Iris pigment epithelial cell (primary cell): ENCODE measurements at places on chromosomes 12 and 14.

DNA sequence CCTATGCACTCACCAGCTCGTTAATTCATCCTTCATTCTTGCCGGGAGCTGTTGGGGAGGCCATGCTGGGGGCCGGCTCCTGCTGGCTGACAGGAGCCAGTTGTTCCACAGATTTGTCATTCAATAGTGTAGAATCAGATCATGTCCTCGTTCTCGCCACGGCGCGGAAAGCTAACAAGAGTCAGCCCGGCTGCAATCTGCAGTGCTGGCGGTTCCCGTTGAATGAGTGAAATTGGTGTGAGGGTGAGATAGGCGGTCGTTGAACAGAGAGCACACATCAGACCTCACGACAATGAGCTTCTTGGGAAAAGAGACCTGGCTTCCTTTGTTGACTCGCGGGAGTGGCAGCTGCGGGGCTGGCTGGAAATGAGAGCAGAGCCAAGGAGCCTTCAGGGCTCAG lies 57.5 kb downstream of the KIF26A start:
- no peak for DNase-seq

DNA sequence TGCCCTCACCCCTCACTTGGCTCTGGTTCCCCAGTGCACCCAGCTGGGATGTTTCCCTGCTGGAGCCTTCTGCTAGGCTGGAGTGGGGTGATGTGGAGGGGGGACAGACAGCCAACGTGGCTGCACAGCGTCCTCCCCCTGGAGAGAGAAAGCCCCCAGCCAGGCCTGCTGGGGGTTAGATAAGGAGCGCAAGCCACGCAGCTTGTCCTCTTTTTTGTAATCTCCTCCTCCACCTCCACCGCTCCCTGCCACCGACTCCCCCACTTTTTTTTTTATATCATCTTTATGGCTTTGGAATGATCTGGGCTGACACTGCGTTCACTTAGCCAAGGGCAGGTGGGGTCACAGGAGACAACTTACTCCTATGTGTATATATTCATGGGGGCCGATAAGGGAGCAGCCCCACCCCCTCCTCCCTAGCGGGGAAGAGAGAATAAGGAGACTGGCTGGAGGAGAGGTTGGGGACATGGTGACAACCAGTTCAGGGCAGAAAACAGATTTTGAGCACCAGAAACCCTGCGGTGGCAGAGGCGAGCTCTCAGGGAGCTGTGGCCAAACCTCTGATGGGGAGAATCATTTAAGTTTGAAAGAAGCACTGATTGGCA lies 169.9 kb upstream of the LHX5 start:
- DNase-seq, result no peak

GRCh38 chr14:58540749-58541632 lies 96.8 kb upstream of the DACT1 start:
- DNase-seq, result no peak

DNA sequence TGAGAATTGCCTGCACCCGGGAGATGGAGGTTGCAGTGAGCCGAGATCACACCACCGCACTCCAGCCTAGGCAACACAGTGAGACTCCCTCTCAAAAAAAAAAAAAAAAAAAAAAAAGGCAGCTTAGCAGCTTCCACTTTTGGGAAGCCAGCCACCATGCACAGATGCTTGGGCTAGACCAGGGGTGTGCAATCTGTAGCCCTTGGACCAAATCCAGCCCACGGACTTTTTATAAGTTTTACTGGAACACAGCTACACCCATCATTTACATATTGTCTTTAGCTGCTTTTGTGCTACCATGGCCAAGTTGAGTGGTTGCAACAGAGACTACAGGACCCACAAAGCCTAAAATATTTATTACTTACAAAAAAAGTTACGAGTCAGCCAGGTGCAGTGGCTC lies 6.7 kb downstream of the CIT start:
- no peak for DNase-seq

GRCh38 chr12:53461059-53461458 lies 9.2 kb downstream of the PCBP2 start:
- DNase-seq, result no peak

- DNase-seq, result no peak
Measured at GRCh38 chr12:129351481-129351880, 498.2 kb downstream of the GLT1D1 start.

DNA sequence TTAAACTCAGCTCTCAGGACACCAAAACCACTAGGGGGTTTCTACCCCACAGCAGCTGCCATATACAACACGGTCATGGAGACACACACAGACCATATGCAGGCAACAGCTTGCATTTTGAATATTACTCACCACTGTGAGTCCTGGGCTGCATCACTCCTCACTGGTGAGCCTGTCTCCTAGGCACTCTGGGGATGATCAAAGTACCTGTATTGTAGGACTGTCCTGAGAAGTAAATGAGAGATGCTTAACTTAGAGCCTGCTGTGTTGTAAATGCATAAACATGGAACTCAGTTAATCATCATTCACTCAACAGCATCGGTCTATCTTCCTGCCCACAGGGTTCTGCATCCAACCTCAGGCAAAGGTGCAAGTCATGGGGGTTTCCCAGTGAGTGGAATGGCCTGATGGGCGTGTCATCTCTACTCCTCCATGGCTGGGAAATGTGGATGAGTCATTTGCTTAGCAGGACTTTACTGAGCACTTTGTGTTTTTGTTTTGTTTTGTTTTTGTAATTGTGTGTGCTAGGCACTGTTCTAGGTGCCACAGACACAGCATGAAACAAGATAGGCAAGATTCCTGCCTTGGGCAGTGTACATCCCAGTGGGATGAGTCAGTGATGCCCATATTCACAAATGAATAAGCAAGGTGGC lies 1141.2 kb upstream of the TMEM132C start:
- peak; percentile 76 for DNase-seq

GRCh38 chr14:72177251-72177650 lies 245.0 kb downstream of the RGS6 start:
- no peak for DNase-seq

- no peak for DNase-seq
Measured at GRCh38 chr14:68397822-68398221, 395.0 kb downstream of the ZFP36L1 start.

- peak; percentile 86 for DNase-seq
Measured at GRCh38 chr12:62603061-62603810, 136.6 kb downstream of the MON2 start.

GRCh38 chr14:88605594-88605993 lies 42.8 kb downstream of the ZC3H14 start:
- DNase-seq, result peak; percentile 47

GRCh38 chr12:49622501-49623141 lies 740 bp upstream of the PRPF40B start:
- DNase-seq, result peak; percentile 7

- DNase-seq, result no peak
Measured at GRCh38 chr14:89269404-89269803, 147.6 kb downstream of the FOXN3 start.

- no peak for DNase-seq
Measured at GRCh38 chr12:52007982-52008510, 1.3 kb downstream of the TAMALIN start.

GRCh38 chr12:15684896-15685658 lies 104.1 kb downstream of the EPS8 start:
- no peak for DNase-seq

DNA sequence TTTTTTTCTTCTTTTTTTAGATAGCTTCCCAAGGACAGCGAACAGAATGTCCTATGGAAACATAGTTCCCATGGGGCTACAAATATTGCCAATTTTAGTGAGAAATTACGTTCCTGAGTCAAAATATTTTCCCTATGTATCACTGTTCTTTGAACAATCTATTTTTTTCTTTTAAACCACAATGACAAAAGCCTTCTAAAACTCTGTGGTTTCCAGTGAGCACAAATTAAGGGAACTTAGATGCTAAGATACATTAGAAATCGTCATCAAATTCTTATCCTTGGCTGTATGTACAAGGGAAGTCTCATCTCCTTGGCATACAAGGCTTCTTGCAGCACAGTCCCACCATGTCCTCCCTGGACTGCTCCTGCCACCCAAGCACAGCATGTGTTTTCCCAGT lies 17.9 kb downstream of the CPM start:
- peak; percentile 80 for DNase-seq

DNA sequence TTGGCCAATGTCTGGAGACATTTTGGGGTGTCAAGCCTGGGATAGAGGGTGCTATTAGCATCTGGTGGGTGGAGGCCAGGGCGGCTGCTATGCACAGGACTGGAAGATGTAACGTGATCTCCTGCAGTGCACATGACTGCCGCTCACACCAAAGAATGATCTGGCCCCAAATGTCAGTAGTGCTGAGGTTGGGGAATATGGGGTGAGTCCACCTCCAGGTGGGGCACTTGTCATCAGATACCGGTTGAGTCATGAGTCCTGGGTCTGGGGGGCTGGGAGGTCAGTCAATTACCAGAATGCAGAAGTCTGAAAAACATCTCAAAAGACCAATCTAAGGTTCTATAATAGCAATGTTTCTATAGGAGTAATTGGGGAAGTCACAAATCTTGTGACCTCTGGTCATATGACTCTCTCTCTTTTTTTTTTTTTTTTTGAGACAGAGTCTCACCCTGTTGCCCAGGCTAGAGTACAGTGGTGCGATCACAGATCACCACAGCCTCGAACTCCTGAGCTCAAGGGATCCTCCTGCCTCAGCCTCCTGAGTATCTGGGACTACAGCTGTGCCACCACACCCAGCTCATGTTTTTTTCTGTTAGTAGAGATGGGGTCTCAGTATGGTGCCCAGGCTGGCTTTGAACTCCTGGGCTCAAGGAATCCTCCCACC lies 6.0 kb upstream of the SDSL start:
- DNase-seq, result peak; percentile 36

- DNase-seq, result no peak
Measured at GRCh38 chr12:74509886-74510285, 27.7 kb upstream of the ATXN7L3B start.

GRCh38 chr12:7856516-7856915 lies 16.2 kb downstream of the SLC2A14 start:
- DNase-seq, result peak; percentile 26

DNA sequence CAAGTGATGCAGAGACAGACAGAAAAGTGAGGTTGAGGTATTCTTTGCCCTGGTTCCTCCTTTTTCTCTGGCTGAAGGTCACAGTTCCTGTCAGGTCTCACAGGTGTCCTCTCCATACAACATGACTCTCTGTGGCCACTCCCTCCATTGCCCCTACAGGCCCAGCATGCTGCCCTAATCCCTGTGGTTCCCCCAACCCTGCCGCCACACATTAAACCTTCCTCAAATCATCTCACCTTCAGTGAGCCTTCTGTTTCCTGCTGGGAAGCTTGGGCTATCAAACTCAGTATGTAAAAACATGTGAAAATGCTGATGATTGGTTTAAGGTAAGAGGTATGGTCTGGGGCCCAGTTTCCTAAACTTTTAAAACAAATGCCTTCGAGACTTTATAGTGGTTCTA lies 159.0 kb upstream of the E2F7 start:
- DNase-seq, result no peak
